ENCODE measurements at places on chromosomes 4 and X. TPM values are rescaled to one million over a fixed set of nuclear protein-coding genes. Genes with fewer than 3 reads are reported as not detected.
A peak's percentile ranks its signal among the peaks of the same experiment; 100 is the strongest.

Gene TMPRSS11F
- not detected for total RNA-seq

Gene TBX22
- not detected for total RNA-seq

Gene NSUN7
- total RNA-seq: 10.4 TPM

Gene UGDH
- 47.6 TPM for total RNA-seq

Gene FAT4
- total RNA-seq: 4.2 TPM

Gene JAKMIP1
- total RNA-seq: 0.14 TPM

Gene PRRG3
- 0.35 TPM for total RNA-seq

Gene WNK3
- 9.5 TPM for total RNA-seq

DNA sequence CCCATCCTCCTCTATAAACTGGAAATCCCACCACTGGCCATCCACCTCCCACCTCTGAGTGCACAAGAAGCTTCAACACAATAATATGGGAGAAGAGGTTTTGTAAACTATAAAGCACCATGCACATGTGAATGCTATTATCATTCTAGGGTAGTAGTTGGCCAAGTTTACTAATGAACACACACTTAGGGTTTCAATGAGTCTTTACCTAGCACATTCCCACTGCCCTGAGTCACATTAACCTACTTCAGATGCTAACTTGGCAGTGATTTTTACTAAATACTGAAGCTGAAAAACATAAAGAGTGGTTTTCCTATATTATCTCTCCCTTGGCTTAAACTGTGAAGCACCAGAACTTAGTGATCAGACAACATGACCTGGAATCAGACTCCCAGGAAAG is 93.9 kb downstream of the SH3KBP1 start:
- H3K36me3 ChIP-seq: no peaks in the 10 kb centered on the region
- no peak overlapping the region for H3K4me3 ChIP-seq
- H3K27me3 ChIP-seq: peaks cover 5% of the 10 kb centered on the region
- no peak for DNase-seq
- no peaks in the 10 kb centered on the region for H3K4me1 ChIP-seq

DNA sequence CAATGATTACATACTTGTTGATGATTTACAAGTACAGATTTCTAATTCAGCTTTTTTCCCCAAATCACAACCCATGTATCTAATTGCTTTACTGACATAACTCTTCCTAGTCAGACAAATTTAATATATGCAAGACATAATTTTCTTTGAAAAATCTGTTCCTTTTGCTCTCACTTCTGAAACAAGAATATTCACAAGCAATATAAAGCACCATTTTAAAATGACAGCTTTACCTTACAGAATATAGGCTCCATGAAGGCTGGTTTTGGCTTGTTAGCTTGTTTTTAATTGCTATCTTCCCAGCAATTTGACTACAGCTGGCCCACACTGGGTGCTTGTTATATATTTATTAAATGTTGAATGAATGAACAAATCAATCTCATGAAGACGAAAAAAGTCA is 24.5 kb downstream of the GPM6A start:
- no peak for DNase-seq
- H3K4me1 ChIP-seq: no peaks in the 10 kb centered on the region
- no peak overlapping the region for H3K27ac ChIP-seq
- H3K36me3 ChIP-seq: no peaks in the 10 kb centered on the region
- H3K27me3 ChIP-seq: no peaks in the 10 kb centered on the region
- no peak overlapping the region for H3K4me3 ChIP-seq

DNA sequence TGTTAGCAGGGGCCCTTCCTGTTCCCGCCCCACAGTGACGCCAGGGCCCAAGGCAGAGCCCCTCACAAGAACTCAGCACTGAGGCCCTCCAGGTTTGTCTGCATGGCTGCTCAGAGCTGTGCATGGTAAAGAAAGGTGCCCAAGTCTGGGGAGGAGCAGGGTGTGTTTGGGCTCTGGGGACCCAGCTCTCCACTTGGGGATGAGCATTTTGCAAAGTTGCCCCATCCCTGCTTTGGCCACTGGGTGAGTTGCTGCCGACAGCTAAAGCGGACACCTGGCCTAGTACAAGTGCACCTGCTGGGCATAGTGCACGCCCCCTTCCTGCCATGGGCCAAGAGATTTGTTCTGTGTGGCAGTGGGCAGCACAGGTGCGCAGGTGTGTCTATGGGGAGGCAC is 2.0 kb upstream of the MXD4 start:
- no peaks in the 10 kb centered on the region for H3K27me3 ChIP-seq
- peaks cover 51% of the 10 kb centered on the region for H3K4me1 ChIP-seq
- DNase-seq: no peak
- H3K4me3 ChIP-seq: no peak overlapping the region
- H3K36me3 ChIP-seq: no peaks in the 10 kb centered on the region

DNA sequence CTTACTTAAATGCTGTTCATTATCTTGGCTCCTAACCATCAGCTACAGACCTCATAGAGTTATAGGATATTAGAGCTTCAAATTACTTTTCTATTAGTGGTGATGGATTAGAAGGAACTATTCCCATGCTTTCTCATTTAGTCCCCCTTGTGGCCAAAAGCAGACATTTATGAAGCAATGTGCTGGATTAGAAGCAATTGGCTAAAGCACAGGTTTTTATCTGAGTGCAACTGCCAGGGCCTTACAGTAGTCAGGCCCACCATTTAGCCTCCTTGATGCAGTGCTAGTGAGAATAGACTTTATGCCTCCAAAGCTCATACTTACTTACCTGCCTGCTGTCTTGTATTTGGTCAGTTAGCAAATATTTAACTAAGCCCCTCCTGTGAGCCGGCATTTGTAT is 93.0 kb downstream of the TSPAN7 start:
- peaks cover 5% of the 10 kb centered on the region for H3K4me1 ChIP-seq
- H3K27me3 ChIP-seq: no peaks in the 10 kb centered on the region
- H3K27ac ChIP-seq: no peak overlapping the region
- no peak overlapping the region for H3K4me3 ChIP-seq
- no peaks in the 10 kb centered on the region for H3K36me3 ChIP-seq

DNA sequence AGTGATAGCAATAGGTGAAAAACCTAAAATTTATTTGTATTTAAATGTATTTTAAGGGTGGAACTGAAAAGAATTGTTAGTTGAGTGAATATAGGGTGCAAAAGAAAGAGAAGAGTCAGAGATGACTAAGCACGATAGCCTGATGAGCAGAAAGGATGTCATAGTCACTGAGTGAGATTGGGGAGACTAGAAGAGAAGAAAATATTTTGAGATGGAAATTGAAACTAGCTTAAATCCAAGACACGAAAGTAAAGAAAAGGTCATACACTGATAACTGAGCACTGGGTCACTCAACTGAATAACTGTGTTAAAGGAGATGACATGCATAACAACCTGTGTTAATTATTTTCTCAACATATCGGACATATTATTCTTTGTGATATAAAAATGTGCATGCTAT is 55.5 kb downstream of the SPANXN4 start:
- no peaks in the 10 kb centered on the region for H3K36me3 ChIP-seq
- H3K27me3 ChIP-seq: no peaks in the 10 kb centered on the region

DNA sequence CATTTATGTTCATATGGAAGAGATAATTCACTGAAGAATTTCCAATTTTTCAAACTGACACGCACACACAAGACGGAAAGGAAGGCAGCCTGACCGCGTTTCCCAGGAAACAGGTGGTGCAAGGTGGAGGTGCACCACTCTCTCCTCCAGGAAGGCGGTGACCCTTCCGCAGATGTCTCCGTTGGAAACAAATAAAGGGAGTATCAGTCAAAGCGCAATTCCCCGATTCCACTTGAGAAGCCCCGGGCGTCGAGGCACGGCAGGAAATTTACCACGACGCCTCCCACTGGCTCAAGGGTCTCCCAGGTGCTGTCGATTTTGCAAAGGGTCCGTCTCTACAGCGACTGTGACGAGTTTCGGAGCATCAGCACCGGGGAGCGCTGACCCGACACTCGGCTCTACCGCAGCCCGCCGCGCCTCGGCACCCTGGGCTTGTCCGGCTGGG is 770 bp upstream of the TIGD2 start:
- H3K27ac ChIP-seq: no peak overlapping the region
- H3K36me3 ChIP-seq: no peaks in the 10 kb centered on the region
- H3K27me3 ChIP-seq: no peaks in the 10 kb centered on the region
- peaks cover 7% of the 10 kb centered on the region for H3K4me1 ChIP-seq
- H3K4me3 ChIP-seq: peak overlapping the region; percentile 64

GRCh38 chrX:45258731-45259402 is 58.2 kb upstream of the DIPK2B start:
- no peak overlapping the region for H3K4me3 ChIP-seq
- peaks cover 7% of the 10 kb centered on the region for H3K27me3 ChIP-seq
- H3K36me3 ChIP-seq: no peaks in the 10 kb centered on the region
- H3K4me1 ChIP-seq: no peaks in the 10 kb centered on the region
- H3K27ac ChIP-seq: no peak overlapping the region
- DNase-seq: no peak

GRCh38 chr4:159069922-159070321 is 33.0 kb upstream of the RAPGEF2 start:
- no peak for DNase-seq
- H3K4me1 ChIP-seq: no peaks in the 10 kb centered on the region
- H3K36me3 ChIP-seq: no peaks in the 10 kb centered on the region
- H3K27ac ChIP-seq: no peak overlapping the region
- no peak overlapping the region for H3K4me3 ChIP-seq

- no peak for DNase-seq
- H3K4me3 ChIP-seq: no peak overlapping the region
- no peaks in the 10 kb centered on the region for H3K4me1 ChIP-seq
- no peaks in the 10 kb centered on the region for H3K27me3 ChIP-seq
- no peak overlapping the region for H3K27ac ChIP-seq
Observed at GRCh38 chr4:99264927-99265326, 25.9 kb downstream of the ADH1A start.

- H3K27ac ChIP-seq: no peak overlapping the region
- DNase-seq: no peak
- no peaks in the 10 kb centered on the region for H3K27me3 ChIP-seq
- no peak overlapping the region for H3K4me3 ChIP-seq
- no peaks in the 10 kb centered on the region for H3K4me1 ChIP-seq
Observed at GRCh38 chr4:87409420-87409939, 12.9 kb upstream of the NUDT9 start.

GRCh38 chr4:180169394-180169793 is 2073.8 kb upstream of the TENM3 start:
- no peaks in the 10 kb centered on the region for H3K27me3 ChIP-seq
- H3K36me3 ChIP-seq: no peaks in the 10 kb centered on the region
- peaks cover 25% of the 10 kb centered on the region for H3K4me1 ChIP-seq
- H3K27ac ChIP-seq: no peak overlapping the region
- H3K4me3 ChIP-seq: no peak overlapping the region

GRCh38 chr4:19807505-19807904 is 444.2 kb upstream of the SLIT2 start:
- no peak overlapping the region for H3K27ac ChIP-seq
- H3K27me3 ChIP-seq: no peaks in the 10 kb centered on the region
- H3K4me1 ChIP-seq: no peaks in the 10 kb centered on the region
- no peak for DNase-seq

DNA sequence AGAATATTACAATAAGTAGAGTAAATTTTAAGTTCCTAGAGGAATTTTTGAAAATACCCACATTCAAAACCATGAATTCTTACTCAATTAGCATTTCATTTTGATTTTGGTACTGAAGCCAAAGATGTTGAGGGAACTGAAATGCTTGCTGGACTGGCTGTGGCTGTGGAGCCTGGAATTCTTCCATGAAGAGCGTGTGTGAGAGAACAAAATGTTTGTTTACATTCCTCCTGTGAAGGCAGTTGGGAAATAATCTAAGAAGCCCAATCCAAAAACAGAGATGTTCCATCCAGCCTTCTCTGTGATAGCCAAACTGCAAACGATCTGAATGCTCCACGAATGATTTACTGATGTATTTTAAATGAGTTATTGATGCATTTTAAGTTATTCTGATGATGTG is 3.8 kb upstream of the ADH1B start:
- H3K4me3 ChIP-seq: no peak overlapping the region
- H3K4me1 ChIP-seq: no peaks in the 10 kb centered on the region
- no peak overlapping the region for H3K27ac ChIP-seq
- H3K27me3 ChIP-seq: no peaks in the 10 kb centered on the region

GRCh38 chrX:7045238-7045955 is 102.1 kb upstream of the STS start:
- no peak overlapping the region for H3K27ac ChIP-seq
- H3K27me3 ChIP-seq: no peaks in the 10 kb centered on the region
- DNase-seq: no peak
- no peaks in the 10 kb centered on the region for H3K4me1 ChIP-seq
- H3K4me3 ChIP-seq: no peak overlapping the region
